ENCODE measurements at places on chromosomes 11 and 22. TPM values are rescaled to one million over a fixed set of nuclear protein-coding genes. Genes with fewer than 3 reads are reported as not detected.

- no peak for DNase-seq
Measured at GRCh38 chr22:46045459-46046298, 68.7 kb upstream of the WNT7B start.

- DNase-seq, result peak; percentile 91
Measured at GRCh38 chr11:61695917-61696316, 15.7 kb downstream of the DAGLA start.

GRCh38 chr11:33222052-33222750, 35.0 kb upstream of the HIPK3 start:
- DNase-seq, result no peak

GRCh38 chr11:90453525-90453924, 230.7 kb upstream of the CHORDC1 start:
- no peak for DNase-seq

GRCh38 chr11:115886422-115886733, 382.2 kb upstream of the CADM1 start:
- no peak for DNase-seq

DNA sequence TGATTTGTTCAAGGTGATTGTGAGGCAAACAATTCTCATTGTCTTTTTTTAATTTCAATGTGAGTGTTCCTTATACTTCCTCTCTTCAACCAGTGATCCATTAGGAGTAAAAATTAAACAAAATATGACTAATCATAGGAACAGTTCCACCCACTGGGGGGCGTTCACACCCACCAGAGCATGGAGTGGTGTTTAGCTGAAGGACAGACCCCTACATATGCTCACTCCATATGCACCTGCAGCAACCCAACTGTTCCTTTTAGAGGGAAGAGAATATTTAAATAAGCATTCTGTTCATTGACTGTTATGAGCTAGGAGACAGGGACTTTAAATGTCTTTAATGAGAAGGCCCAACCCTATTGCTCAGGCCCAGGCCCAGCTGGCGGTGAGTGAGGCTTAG, 78.7 kb upstream of the DRD2 start:
- no peak for DNase-seq

- peak; percentile 90 for DNase-seq
Measured at GRCh38 chr11:34044664-34045485, 6.7 kb upstream of the CAPRIN1 start.

- DNase-seq, result no peak
Measured at GRCh38 chr22:27725661-27726060, 75.9 kb downstream of the MN1 start.

DNA sequence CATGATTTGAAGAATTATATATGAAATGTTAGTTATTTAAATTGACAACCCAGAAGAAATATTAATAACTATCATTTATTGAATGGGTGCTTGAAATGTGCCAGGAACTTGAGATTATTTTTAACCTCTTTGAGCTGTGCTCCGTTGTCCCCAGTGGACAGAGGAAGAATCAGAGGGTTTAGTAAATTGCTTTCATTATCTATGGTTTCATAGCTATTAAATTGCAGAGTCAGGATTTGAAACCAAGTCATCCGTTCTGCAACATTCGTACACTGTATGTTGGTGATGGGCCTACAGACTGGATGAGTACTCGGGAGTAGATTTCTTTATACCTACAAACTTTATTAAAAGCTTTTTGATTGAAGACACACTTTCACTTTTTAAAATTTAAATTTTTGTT, 4.9 kb downstream of the HSD17B12 start:
- no peak for DNase-seq

DNA sequence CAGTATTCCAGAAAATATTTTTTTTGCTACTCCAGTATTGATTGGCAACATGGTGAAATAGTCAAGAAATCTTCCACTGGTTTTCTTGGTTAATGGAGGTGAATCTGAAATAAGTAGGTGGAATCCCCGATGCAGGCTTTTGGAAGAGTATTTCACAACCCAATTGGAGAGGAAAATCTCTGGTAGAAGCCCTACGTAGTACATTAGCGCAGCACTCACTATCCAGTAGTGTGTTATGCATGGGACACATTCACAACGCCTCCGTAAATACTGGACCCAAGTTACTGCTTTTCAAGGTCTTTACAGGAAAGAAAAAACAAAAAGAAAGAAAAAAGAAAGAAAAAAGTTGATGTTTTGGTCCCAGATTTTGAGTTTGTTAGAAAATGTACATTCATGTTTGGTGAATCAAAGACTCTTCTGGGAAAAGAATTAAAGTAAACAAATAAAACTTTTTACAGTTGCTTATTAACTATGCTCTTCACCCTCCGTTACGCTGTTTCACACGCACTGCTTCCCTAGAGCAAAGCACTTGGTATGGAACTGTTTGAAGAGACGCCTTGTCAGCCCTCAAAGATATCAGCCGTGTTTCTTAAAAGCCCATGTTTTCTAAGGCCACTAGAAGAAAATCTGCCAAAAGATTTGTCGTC, 170.4 kb upstream of the CTSC start:
- no peak for DNase-seq

DNA sequence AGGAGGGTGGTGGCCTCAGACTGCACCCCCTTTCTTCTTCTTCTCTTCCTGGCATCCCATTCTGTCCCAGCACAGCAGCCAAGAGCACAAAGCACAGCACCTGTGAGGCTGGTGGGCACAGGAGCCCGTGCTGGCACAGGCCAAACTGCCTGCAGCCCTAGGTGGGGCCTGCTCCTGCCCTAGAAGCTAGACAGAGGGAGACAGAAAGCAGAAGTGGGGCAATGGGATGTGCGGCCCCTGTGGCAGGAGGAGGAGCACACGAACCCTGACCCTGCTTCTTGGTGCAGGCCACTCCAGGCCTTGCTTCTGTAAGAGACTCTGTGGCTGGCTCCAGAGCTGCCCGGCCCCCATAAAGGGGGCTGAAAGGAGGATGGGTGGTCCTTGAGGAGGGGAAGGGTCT, 3.9 kb upstream of the PTS start:
- no peak for DNase-seq

GRCh38 chr11:1826552-1827094, 8.2 kb upstream of the SYT8 start:
- peak; percentile 74 for DNase-seq

- DNase-seq, result no peak
Measured at GRCh38 chr11:72655014-72655413, 19.2 kb downstream of the PDE2A start.

DNA sequence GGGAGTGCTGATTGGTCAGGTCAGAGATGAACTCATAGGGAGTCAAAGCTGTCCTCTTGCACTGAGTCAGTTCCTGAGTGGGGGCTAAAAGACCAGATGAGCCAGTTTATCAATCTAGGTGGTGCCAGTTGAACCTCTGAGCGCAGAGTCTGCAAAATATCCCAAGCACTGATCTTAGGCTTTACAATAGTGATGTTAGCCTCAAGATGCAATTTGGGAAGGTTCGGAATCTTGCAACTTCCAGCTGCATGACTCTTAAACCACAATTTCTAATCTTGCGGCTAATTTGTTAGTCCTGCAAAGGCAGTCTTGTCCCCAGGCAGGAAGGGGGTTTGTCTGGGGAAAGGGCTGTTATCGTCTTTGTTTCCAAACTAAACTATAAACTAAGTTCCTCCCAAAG, 92.3 kb upstream of the PARVA start:
- peak; percentile 65 for DNase-seq

GRCh38 chr22:44068422-44069191, 44.5 kb downstream of the PARVB start:
- no peak for DNase-seq

- peak; percentile 8 for DNase-seq
Measured at GRCh38 chr11:130872981-130873380, 43.3 kb downstream of the SNX19 start.

DNA sequence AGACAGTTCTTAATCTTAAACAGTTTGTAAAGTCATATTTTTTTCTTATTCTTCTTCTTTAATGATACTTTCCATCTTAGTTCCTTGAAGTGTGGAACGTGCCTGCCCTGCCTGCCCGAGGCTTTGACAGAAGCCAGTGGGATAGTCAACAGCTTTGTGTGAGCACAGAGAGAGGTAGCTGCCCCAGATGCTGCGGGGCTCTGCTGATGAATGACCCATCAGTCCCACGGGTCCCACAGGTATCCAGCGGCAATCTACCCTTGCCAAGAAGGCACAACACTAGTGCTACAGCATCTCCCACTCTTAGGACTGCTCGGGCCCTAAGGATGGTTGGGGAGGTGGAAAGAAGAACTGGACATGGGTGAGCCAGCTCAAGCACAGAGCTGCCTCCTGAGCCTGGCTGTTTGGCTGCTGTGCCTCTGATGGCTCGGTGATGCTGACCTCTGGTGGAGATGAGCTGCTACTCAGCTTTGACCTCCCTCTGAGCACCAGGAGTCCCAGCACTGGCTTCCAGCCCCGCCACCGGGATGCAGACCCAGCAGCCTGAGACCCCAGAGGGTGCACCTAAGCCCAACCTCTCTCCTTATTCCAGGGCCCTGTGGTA, 11.8 kb upstream of the APLNR start:
- DNase-seq, result peak; percentile 52

- no peak for DNase-seq
Measured at GRCh38 chr22:37324340-37325038, 42.2 kb downstream of the CYTH4 start.

DNA sequence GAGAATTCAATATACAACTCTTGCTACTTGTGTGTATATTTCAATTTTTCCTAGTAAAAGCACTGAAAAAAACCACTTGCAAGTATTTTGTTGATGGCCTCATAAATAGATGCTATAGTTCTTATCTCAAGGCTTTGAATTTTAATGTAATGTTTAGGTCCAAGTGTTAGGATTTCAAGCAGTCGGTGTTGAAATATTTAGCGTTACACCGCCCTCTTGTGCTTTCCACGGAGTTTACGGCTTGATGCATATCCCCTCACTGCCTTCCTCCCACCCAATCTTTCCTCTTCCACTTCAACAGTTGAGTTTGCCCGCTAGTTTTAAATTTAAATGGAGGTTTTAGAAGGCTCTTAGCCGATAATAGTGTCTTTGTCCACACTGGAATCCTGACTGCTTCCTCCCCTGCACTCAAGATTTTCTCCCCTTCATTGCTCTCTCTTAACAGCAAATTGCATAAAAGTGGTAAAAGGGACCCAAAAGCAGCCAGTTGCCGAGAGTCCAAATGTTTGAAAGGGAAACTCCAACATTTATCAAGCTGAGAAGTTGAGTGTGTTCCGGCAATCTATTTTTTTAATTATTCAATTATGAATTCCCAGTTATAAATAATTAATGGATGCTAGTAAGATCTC, 25.9 kb upstream of the HTATIP2 start:
- DNase-seq, result peak; percentile 8

DNA sequence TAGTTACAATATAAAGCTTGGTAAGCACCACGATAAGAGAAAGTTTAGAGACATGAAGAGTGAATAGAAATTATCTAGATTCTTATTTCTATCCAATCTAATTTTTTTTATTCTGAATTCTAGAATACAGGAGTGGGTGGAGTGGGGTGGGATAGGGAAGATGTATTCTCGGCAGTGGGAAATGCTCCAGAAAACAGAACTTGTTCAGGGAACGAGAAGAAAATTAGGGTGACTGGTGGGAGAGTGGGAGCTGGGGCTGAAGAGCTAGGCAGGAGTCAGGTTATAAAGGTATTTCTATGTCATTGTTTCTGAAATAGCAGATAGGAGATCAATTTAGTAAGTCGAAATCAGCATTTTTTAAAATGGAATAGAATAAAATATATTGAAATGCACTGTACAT, 53.2 kb upstream of the APOA1 start:
- no peak for DNase-seq

GRCh38 chr11:32890843-32891656, 1.6 kb upstream of the QSER1 start:
- no peak for DNase-seq

GRCh38 chr11:117818041-117818873, 6.3 kb downstream of the FXYD2 start:
- peak; percentile 71 for DNase-seq

- DNase-seq, result no peak
Measured at GRCh38 chr11:108891143-108891542, 226.3 kb downstream of the DDX10 start.

DNA sequence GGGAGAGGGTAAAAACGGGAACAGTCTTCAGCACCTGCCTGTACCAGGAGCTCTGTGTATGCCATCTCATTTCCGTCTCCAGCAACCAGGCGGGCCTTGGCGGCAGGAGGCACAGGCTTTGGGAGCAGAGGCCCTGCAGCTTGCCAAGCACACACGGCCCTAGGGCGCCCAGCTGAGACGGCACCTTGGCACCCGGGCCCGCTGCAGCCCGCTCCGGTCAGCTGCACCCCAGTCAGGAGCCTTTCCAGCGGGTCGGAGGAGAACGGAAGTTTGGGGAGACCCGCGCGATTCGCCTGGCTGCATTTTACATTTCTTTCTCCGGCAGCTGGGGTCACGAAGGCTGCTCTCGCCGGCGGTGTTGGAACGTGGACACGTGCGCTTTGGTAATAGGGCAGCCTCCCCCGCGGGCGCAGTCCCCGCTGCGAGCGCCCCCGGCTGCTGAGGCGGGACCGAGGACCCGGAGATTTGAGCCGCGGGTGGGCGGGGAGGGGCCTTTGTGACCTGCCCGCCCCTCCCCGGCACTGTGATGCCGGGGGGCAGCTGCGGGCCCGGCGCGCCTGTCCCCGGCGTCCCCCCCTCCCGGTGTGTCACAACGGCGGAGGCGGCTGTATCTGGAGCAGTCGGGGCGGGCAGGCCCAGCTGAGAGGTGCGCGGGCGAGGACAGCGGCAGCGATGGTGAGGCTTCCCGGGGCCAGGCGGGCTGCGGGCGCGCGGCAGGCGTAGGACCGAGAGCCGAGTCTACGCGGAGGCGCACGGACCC, at the start of gene TUBA8:
TUBA8 (plus strand) TSS at position 616 of the 760 bp plus-strand sequence; CDS start at position 673, 57 bp downstream.
- DNase-seq, result peak; percentile 25

GRCh38 chr11:76578654-76579055, 91.9 kb downstream of the LRRC32 start:
- DNase-seq, result no peak

DNA sequence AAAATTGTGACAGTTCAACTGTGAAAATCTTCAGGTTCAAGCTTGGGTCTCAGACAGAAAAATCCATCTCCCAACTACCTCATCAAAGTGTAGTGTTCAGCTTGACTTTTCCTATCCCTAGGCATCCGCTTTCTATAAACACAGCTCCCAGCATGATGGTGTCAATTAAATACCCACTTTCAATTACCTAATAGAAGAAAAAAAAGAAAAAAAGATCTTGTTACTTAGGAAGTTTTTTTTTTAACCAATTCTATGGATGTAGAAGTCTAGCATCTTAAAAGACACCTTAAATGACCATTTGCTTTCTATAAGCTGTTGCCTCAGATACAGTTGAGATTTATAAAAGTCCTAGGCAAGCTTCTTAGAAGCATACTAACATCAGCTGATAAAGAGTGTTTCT, 244.1 kb upstream of the MTNR1B start:
- no peak for DNase-seq

- DNase-seq, result no peak
Measured at GRCh38 chr22:27312966-27313855, 488.3 kb downstream of the MN1 start.

Gene CNGA4
- 0.17 TPM for total RNA-seq

Gene BTG4
- not detected for total RNA-seq

Gene SOX10
- total RNA-seq, result 10.7 TPM

Gene C11orf97
- not detected for total RNA-seq

Gene OR6M1
- total RNA-seq, result not detected

Gene CHCHD10
- 17.3 TPM for total RNA-seq

Gene OR52E8
- not detected for total RNA-seq

Gene SHISA8
- total RNA-seq, result not detected

Gene GPR83
- total RNA-seq, result not detected

Gene AHNAK
- 494 TPM for total RNA-seq

Data from mammary epithelial cell (primary cell).